ENCODE measurements at places on chromosomes 5 and 9.

- no peak for DNase-seq
These were observed 76.7 kb upstream of the C6 start for GRCh38 chr5:41289970-41290464.

DNA sequence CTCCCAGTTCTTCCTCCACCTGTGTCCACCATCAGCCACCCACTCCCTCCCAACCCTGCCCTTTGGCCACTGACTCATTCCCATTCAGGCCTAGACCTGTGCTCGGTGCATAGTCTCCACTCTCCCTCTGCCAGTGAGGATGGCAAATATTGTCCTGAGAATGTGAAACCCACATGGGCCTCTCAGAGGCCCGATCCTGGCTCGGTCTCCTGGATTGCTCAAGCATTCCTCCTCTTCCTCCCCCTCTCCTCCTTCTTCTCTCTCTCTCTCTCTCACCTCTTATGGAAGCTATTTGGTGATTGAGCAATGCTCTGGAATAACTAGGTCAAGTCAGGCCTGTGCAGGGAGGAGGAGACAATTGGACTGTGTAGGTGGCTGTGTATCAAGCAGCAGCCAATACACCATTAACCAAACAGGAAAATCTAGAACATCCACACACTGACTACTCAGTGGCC lies 99.9 kb downstream of the KLF4 start:
- DNase-seq: no peak

GRCh38 chr5:173885475-173886010 lies 2.6 kb upstream of the CPEB4 start:
- no peak for DNase-seq

DNA sequence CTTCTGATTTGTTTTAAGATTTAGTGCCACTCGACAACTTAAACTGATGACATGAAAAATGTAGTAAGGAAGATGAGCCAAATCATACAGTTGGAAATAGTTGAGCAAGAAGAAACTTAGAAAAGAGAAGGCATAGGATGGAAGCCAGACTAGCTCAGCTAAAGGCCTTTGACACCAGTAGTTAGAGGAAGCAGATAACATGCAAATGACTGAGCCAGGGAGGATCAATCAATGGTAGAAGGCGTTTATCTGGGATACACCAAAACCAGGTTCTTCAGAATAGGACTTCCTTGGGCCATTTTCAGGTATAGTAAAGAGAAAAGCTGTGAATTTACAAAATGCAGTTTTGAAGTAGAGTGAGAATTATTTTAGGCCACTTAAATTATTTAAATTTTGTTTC lies 3.2 kb downstream of the TDRD7 start:
- no peak for DNase-seq

DNA sequence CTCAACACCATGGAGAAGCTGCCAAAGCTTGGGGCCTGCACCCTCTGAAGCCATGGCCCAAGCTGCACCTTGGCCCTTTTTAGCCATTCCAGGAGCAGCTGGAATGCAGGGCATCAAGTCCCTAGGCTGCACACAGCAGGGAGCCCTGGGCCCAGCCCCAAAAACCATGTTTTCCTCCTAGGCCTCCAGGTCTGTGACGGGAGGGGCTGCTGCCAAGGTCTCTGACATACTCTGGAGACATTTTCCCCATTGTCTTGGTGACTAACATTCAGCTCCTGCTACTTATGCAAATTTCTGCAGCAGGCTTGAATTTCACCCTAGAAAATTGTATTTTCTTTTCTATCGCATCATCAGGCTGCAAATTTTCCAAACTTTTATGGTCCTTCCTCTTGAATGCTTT lies 64.6 kb downstream of the ELOVL7 start:
- DNase-seq: no peak

DNA sequence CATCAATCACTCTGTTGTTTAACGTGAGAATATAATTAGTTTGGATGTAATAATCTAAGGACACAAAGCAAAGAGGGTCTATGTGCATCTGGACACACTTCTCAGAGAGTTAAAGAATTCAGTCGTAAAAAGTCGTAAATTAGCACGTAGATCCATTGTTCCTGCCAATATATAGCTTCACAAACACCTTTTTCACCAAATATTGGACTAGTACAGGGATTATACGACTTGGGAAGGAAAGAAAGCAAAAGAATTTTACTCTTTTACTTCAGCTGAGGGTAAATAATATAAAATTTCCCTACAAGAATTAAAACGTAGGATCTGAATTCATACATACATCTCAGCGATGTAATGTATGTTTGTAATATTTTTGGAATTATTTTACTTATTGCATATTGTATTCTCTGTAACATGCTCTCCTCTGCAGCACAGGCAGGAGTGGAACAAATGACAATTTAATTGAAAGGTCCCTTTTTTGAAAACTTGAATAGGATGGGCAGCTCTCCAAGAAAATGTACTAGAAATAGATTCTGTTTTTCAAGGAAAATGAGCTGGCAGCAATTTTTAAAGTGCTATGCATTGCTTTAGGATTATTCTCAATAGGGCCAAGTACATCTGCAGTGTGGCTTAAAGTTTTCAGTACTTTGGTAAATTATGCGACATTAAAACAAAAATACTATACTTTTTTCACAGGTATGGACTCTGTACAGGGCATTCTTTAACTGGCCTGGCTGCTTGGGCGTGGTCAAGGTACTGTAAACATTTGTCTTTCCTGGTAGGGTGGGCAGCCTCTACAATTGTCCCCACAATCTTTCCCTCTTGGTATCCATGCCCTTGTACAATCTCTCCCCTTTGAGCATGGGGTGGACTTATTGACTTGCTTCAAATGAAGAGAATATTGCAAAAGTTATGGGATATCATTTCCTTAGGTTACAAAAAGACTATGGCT lies 39.7 kb upstream of the HSD17B4 start:
- DNase-seq: no peak

GRCh38 chr5:100746730-100747129 lies 156.4 kb downstream of the ST8SIA4 start:
- DNase-seq: no peak

DNA sequence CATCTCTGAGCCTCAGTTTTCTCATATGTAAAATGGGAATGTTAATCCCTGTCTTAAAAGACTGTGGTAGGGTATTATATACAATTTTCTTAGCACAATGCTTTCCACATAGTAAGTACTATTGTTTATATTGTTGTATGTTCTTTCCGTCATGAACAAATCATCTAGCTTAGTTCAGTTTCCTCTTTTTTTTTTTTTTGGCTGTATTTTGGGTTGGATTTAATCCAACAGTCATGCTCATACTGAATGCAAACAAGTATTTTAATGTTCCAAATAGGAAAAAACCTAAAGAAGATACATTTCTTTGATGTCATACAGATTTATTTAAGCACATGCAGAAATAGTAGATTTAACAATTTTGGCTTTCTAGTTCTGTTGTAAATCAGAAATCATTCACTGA lies 95.1 kb downstream of the RNF180 start:
- DNase-seq: no peak

- no peak for DNase-seq
These were observed 20.6 kb downstream of the TCOF1 start for GRCh38 chr5:150377964-150378694.

- DNase-seq: no peak
These were observed 2.1 kb downstream of the RXRA start for GRCh38 chr9:134328341-134328840.

All from bone marrow (tissue), 2 donors.